NCI-H82 (cell line): ENCODE measurements at places on chromosomes 2 and 18.

- DNase-seq: no peak
Measured at GRCh38 chr18:43876286-43876685, 599.0 kb upstream of the SYT4 start.

- DNase-seq: peak; percentile 79
Measured at GRCh38 chr18:9951022-9951859, 37.4 kb downstream of the VAPA start.

GRCh38 chr2:109137616-109138015 lies 8.6 kb downstream of the SH3RF3 start:
- peak; percentile 97 for DNase-seq

DNA sequence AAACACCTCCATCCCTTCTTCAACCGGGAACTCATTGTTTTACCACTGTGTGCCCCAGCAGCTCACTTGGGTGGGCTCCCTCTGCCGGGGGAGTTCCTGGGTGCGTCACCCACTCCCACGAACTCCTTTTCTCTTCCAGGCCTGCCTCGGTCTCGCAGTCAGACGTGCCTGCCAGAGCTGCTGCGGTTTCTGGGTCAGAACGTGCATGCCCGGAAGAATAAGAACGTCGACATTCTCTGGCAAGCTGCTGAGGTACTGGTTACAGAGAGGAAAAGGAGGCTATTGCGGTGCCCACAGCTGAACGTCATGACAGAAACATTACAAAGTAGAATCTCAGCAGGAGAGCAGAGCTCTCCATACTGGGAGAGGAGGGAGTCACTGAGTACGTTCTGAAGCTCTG lies 35.6 kb downstream of the COA5 start:
- no peak for DNase-seq

- peak; percentile 45 for DNase-seq
Measured at GRCh38 chr2:202038471-202039277, 5.0 kb downstream of the FZD7 start.

GRCh38 chr2:110157153-110157793 lies 41.7 kb upstream of the MALL start:
- peak; percentile 60 for DNase-seq

DNA sequence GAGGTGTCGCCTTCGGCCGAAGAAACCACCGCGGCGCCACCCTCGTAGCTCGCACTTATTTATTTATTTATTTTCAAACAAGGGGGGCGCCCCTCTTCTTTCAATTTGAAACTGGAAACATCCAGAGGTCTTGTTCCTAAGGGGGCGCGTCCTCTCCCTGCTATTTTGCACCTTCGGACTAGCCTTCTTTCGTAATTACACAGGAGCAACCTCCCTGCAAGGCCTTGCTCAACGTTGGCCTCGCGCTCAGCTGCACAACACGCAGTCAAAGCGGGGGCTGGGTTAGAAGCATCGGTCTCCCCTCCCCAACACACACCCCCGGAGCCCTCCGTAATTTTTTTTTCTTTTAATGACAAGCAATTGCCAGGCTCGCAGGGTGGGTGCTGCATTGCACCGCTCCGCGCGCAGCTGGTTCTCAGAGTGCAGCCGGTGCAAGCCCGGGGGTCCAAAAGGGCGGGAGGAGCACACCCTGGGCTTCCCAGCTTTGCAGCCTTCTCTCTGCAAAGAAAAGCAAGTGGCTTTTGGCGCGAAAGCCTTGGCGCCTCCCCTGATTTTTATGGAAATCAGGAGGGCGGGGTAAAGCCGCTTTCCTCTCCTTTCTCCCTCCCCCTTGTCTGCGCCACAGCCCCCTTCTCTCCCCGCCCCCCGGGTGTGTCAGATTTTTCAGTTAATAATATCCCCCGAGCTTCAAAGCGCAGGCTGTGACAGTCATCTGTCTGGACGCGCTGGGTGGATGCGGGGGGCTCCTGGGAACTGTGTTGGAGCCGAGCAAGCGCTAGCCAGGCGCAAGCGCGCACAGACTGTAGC lies at the start of gene MYCN:
MYCN (plus strand) TSS at position 697 of the 807 bp plus-strand sequence. CDS start 1,515 bp downstream, outside the sequence.
- peak; percentile 99 for DNase-seq

DNA sequence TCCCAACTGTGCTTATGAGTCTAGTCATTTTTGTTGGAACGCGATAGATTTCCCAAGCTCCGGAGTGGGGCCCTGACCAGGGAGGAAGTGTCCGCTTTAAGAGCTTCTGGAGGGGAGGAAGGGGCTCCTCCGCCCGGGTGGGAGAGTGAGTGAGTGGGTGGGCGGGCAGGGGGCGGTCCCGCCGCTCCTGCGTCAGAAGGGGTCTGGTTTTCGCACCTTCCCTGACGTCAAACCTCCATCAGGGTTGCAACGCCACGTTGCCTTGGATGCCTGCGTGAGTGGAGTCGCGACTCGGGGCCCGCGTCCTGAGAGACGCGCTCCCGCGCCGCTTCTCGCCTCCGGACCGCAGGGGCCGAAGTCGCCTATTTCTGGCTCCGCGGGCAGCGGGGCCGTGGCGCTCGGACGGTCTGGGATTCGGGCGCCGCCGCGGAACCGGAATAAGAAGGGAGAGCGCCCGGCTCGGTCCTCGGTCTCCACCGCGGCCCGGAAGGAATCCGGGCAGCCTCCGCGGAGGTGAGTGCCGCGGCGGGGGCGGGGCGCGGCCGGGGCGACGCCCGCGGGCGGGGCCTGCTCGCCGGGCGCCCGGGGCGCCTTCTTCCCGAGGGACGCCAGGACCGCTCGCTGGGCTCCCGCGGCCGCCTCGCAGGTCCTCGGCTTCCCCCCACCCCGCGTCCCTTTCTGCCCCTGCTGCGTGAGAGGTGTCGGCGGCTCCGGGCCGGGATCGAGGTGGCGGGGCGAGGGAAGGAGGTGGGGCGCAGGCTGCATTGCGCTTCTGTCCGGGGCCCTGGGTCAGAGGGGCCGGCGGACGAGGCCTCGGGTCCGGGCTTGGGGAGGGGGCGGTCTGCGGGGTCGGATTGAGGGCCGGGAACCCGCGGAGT lies at the start of gene ZDBF2:
ZDBF2 (plus strand) TSS at position 230 of the 878 bp plus-strand sequence. CDS start 7,187 bp downstream, outside the sequence.
- peak; percentile 91 for DNase-seq

DNA sequence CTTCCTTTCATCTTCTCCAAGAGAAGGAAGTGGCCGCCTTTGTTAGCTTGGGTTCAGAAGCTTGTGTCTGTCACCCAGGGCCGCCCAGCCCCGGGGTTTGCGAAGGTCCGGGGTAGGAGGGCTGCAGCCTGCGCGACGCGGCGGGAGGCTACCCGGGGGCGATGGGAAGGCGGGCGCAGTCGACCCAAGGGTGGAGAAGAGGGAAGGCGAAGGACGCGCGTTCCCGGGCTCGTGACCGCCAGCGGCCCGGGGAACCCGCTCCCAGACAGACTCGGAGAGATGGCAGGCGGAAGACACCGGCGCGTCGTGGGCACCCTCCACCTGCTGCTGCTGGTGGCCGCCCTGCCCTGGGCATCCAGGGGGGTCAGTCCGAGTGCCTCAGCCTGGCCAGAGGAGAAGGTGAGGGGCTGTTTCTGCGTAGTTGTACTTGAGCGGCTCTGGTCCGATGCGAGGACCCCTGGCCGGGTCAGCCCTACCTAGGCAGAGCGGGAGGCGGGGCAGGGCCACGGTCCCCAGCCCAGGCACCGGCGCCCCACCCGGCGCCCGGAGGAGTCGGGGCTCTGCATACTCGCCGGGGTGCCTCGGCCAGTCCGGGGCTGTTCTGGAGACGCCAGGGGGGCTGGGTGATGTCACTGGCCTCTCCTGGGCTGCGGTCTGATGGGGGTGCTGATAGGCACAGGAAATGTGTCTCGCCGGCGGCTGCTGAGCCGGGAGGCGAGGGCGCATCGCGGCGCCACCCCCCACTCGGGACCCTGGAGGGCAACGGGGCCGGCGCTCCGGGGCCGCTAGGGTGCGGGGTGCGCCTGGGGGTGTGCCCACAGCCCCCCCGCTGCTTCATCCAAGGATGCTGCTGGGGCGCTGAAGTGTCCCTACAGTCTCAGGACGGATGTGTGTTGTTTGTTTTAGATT lies at the start of gene QPCT:
QPCT (plus strand) TSS at position 178 of the 909 bp plus-strand sequence; CDS start at position 280, 102 bp downstream.
- DNase-seq: peak; percentile 29

DNA sequence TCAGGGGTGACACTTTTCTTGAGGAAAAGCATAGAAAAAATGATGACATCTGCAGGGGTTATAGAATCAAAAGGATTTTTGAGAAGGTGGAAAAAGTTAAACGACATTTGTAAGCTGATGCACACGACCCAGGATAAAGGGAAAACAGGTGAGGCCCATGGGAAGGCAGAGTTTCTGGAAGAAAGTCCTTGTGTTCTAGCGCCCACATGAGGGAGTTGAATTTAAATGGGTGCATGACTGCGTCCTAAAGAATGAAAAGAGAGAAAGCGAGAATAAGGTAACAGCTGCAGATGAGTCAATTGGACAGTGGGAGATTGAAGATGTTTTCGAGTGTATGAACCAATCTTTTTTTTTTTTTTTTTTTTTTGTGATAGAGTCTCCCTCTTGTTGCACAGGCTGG lies 158.1 kb downstream of the GALR1 start:
- no peak for DNase-seq

GRCh38 chr2:42890791-42891355 lies 98.5 kb upstream of the HAAO start:
- peak; percentile 90 for DNase-seq

DNA sequence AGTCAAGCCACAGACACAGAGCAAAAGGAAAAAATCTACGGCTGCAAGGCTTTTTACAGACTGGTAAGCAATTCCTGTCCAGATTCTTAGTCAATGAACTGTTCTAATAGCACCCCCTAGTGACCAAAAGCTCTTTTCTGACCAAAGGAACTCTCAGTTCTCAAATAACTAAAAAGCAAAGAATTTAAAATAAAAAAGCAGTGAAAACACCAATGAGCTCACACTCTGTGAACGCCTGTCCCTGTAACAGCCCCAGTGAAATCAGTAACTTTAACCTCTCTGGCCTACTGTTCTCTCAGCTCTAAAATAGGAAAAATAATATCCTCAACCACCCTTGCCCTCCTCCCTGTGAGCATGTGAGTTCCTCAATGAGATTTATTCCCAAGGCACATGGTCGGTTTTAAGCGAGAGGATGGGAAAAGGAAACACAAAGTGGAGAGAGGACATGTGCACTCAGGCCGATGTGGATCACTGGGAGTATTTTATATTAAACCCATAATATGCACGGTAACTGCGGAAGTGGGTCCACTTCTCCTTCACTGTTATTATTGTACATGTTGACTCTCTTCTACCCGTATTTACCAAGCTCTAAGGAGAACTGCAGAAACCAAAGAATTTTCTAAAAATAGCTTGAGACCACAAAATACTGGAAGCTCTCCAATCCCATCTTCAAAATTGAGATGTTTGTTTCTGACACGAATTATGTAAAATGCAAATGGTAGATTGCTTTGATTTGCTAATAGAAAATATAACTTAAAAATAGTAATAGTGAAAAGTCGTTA lies 128.5 kb downstream of the STK39 start:
- peak; percentile 96 for DNase-seq

GRCh38 chr18:39053571-39053970 lies 1488.0 kb upstream of the CELF4 start:
- DNase-seq: peak; percentile 85

GRCh38 chr2:12205086-12205485 lies 458.7 kb downstream of the LPIN1 start:
- DNase-seq: no peak

DNA sequence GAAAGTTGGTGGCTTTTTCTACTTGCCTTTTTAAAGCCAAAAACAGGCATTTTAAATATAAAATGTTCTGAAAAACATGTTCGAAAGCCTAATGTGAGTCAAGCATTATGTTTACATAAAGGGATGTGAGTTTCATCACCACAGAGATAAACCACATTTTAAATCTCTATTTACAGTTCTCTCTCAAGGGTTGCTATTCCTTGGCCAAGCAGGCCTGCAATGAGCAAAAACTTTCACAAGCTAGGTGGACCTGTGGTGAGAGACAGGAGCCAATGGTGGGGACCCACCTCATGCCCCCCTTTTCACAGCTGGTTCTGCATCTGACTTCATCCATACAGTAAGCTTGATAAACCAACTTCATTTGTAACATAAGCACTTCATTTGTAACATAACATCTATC lies 65.1 kb downstream of the CUL3 start:
- no peak for DNase-seq

DNA sequence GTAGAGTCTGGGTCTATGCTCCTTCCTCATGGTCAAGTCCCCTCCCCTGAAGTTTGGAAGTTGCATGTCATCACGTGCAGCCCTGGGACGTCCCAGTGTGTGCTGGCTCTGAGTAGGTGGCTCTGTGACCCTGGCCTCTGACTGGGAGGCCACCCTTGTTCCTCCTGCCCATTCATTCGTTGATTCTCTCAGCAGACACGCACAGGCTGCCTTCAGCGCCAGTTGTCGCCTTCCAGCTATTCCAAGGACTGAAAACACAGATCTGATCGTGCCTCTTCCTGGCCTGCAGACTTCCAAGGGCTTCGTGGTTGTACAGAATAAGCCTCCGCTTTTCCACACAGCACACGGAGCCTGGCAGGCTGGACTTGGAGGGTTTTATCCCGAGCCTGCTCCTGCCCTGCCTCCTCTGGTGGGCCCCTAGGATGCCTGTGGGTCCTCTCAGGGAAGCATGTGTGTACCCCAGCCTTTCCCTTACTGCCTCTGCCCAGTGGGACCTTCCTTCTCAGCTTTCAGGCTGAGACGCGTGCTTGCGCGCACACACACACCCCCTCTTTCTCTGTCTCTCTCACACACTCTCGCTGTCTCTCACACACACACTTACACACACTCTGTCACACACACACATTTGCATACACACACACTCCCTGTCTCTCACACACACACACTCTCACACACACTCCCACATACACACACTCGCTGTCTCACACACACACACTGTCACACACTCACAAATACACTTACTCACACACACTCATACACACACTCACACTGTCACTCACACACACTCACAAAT lies 17.7 kb downstream of the SH3BP4 start:
- no peak for DNase-seq

- DNase-seq: no peak
Measured at GRCh38 chr2:17229414-17229813, 288.8 kb downstream of the RAD51AP2 start.

GRCh38 chr18:44198612-44199284 lies 481.9 kb upstream of the SETBP1 start:
- DNase-seq: no peak

DNA sequence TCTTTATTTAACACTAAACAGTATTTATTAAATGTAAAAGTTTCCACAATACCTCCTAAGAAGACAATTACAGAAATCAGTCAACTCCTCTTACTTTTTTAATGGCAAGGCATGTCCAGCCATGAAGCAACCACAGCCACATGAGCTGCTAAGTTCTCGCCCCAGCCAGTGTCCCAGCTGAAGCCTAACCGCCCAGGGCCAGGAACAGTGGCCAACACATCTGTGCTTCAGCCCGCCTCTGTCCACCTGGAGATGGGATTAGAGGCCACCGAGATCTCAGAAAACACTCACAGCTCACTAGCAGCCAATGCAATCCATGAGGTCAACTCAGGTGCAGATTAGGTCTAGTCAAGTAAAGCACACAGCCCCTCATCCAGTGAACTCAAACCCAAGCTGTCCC lies 40.2 kb downstream of the PID1 start:
- peak; percentile 38 for DNase-seq
